ENCODE measurements at places on chromosomes 6 and 20.

GRCh38 chr6:28922004-28922820, 1.6 kb downstream of the TRIM27 start:
- DNase-seq: peak; percentile 77

- peak; percentile 8 for DNase-seq
These were observed 86.6 kb downstream of the SLC16A10 start for GRCh38 chr6:111173946-111174345.

DNA sequence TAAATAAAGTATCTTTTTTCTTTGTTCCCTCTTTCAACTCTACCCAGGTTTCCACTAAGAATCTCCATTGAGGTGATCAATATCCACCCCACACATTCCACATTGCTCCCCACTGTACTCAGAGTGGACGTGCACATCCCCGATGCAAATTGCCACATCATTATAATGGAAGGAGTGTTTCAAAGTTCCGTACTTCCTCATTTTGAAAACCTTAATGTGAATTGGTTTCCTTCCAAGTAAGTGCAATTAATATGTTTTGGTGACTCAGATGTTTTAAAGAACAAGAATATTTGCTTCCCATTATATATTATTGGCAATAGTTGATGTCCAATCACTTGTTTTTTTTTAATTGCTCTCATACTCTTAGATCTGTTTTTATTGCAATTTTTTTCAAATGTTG, 463.6 kb downstream of the HACE1 start:
- DNase-seq: no peak

DNA sequence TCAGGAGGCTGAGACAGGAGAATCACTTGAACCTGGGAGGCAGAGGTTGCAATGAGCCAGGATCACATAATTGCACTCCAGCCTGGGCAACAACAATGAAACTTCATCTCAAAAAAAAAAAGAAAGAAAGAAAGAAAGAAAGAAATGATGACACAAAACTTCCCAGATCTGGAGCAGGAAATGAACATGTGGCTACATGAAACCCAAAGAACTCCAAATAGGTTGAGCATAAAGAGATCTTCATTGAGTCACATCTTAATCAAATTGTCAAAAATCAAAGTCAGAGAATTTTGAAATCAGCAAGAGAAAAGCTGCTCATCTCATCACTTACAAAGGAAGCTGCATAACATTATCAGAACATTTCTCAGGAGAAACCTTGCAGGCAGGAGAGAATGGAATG, 247.0 kb downstream of the IBTK start:
- DNase-seq: no peak

DNA sequence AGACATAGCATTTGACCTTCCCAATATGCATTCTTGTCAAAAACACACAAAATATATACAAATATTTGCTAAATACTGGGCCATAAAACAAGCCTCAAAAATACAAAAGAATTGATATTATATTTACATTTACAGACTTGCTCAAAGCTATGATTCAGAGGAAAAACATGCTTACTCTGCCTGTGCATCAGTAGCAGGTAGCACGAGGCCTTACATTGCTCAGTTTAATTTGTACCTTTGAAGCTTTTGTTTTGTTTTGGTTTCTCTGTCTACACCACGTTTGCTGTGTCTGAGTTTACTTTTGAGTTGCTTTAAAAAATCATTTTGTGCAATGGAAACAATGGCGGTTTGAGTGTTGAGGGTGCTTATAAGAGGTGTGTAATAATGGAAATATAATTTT, 99.3 kb downstream of the PHF3 start:
- DNase-seq: no peak

DNA sequence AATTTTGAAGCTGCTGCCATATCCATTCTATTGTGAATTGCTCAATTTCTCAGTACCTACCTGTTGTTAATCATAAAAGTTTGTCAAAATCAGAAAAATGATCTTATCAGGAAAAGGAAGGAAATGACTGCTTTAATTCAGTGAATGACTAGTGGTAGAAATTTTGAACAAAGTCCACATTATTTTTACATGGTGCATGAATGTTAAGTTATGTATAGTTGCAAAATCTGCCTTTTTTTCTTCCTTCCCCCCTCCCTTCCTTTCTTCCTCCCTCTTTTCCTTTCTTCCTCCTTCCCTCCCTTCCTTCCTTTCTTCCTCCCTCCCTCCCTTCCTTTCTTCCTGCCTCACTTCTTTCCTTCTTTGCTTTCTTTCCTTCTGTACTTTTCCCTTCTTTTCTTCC, 127.1 kb upstream of the TSHZ2 start:
- DNase-seq: no peak

GRCh38 chr6:56292505-56293181, 45.3 kb upstream of the COL21A1 start:
- no peak for DNase-seq

DNA sequence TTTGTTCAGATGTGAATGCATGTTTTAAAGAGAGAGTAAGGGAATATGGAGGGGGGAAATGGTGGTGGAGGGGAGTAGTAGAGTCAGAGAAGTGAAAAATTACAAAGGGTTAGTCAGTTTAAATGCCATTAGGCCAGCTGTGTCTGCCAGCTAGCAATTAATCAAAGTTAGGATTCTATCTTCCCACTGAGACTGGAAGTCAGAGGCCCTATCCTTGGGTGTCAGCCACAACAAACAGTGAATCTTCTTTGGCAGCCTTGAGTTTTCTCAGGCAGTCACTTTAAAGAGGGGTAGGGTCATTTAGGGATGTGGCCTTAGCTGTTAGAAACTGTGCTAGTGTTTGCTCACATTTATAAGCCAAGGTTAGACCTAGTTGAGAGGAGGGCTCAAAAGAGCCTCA, 120.5 kb upstream of the BTBD3 start:
- no peak for DNase-seq

- no peak for DNase-seq
These were observed 223.8 kb upstream of the ECI2 start for GRCh38 chr6:4359108-4359730.

DNA sequence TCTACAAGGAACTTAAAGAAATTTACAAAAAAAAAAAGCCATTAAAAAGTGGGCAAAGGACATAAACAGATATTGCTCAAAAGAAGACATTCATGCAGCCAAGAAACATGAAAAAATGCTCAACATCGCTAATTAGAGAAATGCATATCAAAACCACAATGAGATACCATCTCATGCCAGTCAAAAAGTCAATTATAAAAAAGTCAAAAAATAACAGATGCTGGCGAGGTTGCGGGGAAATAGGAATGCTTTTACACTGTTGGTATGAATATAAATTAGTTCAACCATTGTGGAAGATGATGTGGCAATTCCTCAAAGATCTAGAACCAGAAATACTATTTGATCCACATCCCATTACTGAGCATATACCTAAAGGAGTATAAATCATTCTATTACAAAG, 411.9 kb upstream of the MARCKS start:
- DNase-seq: no peak

GRCh38 chr6:53313784-53314400, 34.9 kb downstream of the ELOVL5 start:
- no peak for DNase-seq

GRCh38 chr6:78611102-78611620, 256.2 kb upstream of the IRAK1BP1 start:
- DNase-seq: no peak

DNA sequence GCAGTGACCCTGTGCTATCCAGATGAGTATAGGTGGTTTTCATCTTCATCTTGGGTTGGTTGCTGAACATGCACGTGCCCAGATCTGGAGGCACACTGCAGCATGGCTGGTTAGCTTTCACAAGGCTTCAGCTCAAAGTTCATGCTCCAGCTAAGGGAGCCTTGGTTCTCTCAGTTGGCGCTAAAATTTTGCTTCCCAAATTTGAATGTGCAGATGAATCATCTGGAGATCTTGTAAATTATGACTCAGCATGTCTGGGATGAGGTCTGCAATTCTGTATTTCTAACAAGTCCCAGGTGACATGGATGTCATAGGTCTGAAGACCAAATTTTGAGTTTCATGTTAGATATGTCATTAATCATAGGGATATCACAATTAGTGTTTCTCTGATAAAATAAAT, 230.8 kb downstream of the FOXA2 start:
- no peak for DNase-seq

GRCh38 chr6:139242457-139243240, 49.1 kb downstream of the TXLNB start:
- DNase-seq: no peak

- no peak for DNase-seq
These were observed 90.8 kb downstream of the ZNF217 start for GRCh38 chr20:53502820-53503219.

DNA sequence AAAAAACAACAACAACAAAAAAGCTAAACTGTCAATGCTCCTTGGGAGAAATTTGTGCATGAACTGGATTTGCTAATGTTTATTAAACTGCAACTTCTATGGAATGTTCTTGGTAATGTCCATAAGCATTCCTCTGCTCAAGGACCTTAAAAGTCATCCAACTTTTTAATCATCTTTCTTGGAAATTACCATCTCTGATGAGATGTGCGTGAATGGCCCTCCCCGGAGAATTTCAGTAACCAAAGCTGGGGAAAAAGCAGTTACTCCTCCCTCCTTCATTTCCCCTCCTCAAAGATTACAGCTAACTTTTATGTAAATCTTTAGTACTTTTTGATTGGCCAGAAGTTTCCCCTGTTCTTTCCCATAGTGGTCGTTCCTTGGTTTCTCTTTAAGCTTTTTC, 5.2 kb downstream of the TBCC start:
- DNase-seq: no peak

GRCh38 chr6:135884136-135884535, 32.6 kb downstream of the PDE7B start:
- DNase-seq: no peak

DNA sequence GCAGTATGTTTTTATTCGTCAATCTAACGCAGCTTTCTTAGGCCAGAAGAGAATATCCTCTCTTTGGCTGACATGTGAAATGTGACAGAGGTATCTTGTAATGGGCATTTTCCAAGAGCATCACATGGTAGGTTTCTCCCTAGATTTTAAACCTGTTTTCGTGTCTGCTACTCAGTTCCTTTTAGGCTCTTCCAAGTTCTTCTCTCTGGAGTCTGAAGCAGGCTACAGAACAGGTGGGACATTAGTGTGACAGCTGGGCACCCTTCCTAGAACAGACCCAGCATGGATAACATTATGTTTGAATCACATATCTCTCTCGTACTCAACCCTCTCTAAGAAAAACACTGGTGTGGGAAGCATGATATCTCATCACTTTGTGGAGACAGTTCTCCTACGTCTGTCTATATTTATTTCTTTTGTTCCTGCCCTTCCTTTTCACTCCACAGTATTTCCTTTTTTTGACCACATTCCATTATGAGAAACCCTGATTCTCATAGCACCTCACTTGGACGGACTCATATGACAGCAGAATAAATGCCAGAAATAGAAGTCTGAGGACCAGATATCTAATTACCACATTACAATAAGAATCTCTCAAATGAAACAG, 263.4 kb downstream of the NKAIN2 start:
- no peak for DNase-seq

DNA sequence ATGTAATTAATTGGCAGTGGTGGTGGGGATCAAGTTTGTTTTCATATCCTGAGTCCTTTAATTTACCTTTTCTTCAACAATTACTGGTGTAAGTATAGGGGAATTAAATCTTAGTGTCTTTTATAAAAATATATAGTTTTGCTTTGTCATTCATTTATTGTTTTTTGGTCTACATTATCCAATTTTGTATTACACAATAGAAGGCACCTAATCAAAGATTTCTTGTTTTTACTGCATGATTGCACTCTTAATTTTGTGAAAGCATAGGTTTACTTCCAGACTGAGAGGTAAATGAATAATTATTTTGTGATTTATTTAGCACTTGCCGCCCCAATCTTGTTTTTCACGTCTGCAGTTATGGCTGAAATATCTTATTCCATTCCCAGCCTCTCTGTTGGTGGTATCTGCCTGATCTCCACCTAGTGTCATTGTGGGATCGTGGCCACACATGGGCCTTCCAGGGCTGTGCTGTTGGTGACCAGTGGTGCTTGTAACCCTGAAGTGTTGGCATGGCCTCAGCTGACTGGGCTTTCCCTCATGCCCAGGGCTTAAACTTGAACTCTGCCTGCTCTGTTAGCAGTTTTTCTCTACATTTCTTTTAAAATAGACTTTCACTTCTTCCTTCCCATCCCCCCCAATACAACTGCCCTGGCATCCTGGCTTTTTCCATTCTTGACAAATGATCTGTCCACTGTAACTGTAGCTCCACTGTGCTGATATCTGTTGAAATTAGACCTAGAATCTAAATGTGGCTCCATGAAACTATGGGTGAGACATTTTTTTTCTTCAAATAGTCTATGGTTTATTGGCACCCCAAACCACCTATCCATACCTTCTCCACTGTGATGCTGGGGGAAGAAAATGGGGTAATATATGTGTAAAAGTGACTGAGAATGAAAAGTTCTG, 24.8 kb downstream of the E2F3 start:
- no peak for DNase-seq

DNA sequence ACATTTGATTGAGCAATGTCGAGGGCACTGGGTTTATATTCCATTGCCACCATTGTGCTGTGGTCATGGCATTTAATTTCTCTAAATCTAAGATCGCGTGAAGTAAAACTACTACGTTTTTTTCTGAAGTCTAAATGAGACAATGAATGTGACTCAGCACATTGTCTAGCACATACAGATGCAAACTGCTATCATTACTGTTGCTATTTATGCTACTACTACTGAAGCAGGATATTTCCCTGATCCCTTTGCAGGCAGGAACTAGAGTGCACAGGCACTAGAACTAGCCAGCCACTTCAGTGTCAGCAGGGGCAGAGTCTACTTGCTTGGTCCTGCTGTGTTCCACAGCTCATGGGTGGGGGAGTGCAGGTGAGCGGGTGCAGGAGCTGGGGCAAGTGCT, 449.7 kb downstream of the CDKAL1 start:
- DNase-seq: no peak

GRCh38 chr20:33812908-33813462, 1.8 kb downstream of the CHMP4B start:
- no peak for DNase-seq

GRCh38 chr6:26224940-26225847, 138.0 kb downstream of the HFE start:
- peak; percentile 33 for DNase-seq

DNA sequence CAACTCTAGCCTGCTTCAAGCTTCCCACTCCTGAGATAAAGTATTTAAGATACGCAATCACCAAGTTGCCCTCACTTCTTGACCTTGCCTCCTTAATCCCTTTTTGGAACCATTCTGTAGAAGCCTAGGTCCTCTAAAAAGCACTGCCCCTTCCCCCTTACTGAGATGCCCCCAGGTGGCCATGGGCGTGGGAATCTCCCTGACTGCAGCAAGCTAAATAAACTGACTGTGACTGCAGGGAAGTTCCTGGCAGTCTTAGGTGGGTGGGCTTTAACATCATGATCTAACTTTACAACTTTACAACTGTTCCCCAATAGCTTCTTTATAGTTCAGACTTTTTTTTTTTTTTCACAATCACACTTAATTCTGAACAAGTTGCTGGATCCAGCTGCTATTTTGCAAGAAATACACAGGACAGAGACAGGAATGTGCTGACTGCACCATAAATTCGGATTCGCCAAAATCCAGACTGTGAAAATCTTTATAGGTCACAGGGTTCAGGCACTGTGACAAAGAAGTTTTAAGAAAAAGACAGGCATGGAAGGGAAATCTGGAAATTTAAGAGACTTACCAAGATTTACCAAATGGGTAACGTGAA, 344.2 kb upstream of the SULF2 start:
- no peak for DNase-seq

GRCh38 chr6:13299403-13299821, 28.9 kb downstream of the TBC1D7 start:
- DNase-seq: no peak

Measured in CD4-positive, alpha-beta memory T cell (primary cell).